ENCODE measurements at places on chromosomes 2 and 18.

GRCh38 chr2:203826704-203827103, 40.9 kb upstream of the CTLA4 start:
- no peak for DNase-seq

GRCh38 chr2:43408407-43409160, 182.2 kb upstream of the ZFP36L2 start:
- DNase-seq, result no peak

DNA sequence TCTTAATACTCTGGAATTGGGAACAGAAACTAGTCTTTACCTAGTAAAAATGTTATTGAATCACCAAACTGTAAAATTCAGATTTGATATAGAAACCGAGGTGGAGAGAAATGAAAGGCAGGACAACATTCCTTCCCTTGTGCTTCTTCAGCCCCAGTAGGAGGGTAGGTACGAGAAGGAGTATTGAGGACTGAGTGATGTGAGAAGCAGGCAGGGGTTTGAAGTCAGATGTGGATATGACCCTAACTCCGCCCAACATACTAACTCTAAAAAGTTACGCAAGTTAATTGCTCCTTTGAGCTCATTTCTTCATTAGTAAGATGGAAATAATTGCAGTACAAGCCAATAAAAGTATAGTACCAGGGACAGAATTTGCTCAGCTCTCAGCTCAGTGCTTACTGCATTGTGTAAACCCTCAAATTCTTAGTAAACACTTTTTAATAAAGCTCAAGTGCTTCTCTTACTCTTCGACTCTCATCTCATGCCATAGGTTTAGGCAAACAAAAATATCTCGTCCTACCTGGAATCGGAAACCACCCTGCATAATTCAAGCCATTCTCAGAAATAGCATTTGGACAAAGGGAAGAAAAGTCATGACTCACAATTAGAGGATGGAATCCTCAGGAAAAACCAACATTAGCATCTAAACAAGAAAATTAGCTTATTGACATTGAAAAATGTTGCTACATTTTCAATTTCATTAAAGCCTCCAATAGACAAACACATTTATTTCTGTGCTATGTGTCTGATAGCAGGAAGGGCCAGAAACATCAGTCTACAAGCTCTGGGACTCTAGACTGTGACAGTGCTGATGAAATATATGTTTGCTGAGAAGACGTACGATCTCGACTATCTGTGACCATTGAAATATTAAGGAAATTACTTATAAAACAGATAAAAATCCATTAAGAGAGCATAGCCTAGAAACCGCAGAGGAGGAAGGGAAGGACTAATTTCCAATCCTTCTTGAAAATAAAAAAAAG, 161.3 kb downstream of the HNMT start:
- DNase-seq, result no peak

- DNase-seq, result no peak
These were observed 783.6 kb upstream of the ZEB2 start for GRCh38 chr2:145303536-145303935.

DNA sequence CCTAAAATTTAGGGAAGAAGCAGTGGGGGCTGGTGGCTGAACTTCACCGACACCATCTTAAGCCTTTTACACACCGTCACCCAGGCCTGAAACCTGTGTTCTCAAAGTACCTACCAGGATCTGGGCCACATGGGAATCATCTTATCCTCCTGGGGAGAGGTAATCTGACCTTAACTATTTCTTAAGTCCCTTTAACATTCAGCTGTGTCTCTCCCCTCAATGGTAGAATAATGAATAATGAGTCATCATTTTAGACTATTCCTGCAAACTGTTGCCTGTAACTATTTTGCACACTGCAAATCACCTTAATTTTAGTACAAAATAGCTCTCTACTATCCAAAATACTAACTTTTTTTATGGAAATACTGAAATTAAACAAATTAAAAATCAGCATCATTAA, 149.4 kb upstream of the KLF7 start:
- no peak for DNase-seq

DNA sequence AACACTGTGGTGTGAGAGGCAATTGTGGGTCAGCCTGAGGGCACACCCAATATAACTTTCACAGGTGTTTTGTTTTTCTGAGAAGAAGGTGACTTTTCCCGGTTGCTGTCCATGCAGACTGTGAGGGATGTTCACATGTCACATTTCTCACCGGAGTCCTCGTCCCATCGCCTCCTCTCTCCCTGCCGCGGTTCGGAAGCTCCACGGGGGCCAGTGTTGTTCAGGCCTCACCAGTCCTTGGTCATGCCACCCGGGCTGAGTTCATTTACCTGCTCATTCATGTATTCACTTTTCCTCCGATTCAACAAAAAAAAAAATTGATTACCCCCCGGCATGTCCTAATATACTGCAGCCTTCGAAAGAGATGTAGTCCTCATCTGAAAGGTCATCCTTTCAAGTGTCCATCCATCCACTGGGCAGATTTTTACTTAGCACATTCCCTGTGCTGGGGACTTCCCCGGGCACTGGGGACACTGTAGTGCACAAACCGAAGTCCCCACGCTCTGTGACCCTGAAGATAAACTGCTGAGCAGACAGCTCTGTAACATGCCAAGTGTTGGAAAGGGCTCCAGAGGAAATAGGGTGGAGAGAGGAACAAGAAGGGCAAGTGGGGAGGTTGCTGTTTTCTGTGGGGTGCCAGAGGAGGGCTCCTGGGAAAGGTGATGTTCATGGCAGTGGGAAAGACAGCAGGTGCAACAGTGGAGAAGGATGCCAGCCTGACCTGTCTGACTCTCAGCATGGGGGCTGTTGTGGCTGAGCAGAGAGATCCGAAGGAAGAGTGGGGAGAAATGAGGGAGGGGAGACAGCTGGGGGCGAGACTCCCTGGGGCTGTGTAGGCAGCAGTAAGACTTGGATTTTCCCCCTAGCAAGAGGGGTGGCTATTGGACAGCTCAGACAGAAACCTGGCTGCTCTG, 22.4 kb downstream of the LRRFIP1 start:
- DNase-seq, result no peak

GRCh38 chr2:31739161-31739560, 158.4 kb upstream of the SRD5A2 start:
- no peak for DNase-seq

GRCh38 chr18:49656073-49656692, 94.3 kb downstream of the LIPG start:
- no peak for DNase-seq

DNA sequence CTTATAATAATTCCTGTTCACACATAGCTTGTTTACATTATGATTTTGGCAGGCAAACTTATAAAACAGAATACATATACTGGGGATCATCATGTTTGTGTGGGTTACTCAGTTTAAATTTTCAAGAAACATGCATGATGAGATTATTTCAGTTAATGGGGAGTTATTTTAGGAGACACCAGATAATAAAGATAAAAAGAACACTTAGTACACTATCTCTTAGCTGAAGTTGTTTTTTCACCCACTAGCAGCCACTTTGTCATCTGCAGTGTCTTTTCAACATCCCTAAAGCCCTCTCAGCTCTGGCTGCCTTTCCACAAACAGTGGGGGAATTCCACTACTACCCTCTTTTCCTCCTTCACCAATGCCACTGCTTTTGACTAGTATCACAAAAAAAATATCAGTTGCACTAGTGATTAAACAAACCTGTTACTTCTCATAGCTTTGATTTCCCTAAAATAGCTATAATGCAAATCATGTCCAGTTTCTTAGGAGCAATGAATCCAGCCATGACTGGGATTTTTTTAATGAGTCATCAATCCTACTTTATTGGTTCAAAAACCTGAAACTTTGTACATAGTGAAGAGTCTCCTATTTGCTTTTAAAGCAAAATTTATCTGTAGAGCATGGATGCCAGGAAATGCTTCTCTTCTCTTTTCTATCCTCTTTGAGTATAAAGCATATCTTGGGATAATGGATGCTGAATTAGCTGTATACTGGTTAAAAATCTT, 156.7 kb upstream of the TFPI start:
- DNase-seq, result no peak

- DNase-seq, result no peak
These were observed 40.3 kb downstream of the CRIM1 start for GRCh38 chr2:36395866-36396265.

DNA sequence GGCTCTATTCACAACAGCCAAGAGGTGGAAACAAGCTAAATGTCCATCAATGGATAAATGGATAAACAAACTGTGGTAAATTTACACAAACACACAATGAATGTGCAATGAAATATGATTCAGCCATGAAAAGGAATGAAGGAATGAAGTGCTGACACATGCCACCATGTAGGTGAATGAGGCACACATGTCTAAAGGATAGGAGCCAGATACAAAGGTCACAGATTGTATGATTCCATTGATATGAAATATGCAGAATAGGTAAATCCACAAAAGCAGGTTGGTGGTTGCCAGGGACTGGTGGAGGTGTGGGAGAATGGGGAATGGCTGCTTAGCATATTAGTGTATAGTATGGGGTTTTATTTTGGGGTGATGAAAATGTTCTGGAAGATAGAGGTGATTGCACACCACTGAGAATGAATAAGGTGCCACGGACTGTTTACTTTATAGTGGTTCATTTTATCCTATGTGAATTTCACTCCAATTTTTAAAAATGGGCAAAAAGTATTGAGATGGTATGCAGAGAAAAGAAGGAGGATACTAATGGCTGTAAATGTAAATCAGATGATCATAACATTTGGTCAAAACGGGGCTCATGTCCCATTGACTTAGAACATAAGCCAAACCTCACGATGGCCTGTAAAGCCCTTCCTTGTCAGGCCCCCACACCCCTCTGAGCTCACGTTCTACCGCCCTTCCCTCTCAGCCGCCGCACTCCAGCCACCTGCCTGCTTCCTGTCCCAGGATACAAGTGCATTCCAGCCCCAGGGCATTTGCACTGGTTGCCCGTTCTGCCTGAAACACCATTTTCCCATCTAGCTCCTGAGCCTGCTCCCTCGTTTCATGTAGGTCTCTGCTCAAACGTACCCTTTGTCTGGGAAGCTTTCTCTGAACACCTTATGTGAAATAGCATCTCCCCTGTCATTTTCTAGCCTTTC, 165.5 kb downstream of the DDX1 start:
- DNase-seq, result no peak

DNA sequence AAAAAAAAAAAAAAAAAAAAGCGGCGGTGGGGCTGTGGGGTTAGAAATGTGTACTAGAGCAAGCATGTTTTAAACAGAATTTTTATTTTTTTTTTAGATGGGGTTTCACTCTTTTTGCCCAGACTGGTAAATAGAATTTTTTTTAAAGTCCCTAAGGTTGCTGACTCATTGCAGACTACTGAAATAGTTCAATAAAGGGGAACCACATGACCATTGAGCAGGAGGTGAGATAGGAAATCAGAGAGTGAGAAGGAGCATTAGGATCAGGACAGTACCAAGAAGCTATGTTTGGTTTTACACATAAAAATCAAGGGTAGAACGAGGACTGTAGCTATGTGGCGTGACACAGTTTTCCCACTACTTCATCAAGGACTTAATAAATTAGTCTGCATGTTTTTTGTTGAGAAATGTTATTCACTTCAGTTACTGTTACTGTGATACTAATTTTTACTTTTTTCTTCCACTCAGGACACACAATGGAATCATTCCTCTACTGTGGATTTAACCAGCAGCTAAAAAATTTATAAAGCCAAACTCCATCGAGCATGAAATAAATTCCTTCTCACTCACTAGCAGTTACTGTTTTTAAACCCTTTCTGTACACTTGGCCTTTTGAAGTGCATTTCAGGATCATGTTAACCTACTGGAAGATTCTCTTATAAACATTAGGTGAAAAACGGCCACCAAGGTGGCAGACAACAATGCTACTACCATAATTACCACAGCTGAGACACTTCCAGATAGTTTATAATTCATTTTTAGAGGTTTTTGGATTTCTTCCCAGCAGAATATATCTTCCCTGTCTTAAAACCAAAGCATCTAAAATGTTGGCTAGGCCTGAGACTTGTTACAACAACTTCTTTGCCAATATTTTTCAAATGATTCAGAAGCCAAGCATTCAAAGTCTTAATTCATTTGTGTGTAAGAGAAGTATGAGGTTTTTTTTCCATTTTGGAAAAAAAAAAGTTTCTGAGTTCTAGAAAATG, 33.2 kb downstream of the LAMA1 start:
- DNase-seq, result peak; percentile 72

- no peak for DNase-seq
These were observed 46.1 kb upstream of the SH3BP4 start for GRCh38 chr2:234905547-234906265.

GRCh38 chr2:24452502-24452885, 38.6 kb upstream of the NCOA1 start:
- no peak for DNase-seq

GRCh38 chr2:200743042-200743676, 68.6 kb upstream of the BZW1 start:
- DNase-seq, result no peak

GRCh38 chr18:8730080-8730827, 24.9 kb downstream of the MTCL1 start:
- DNase-seq, result no peak

GRCh38 chr2:72349016-72349415, 201.4 kb upstream of the CYP26B1 start:
- DNase-seq, result no peak

GRCh38 chr2:207484444-207485391, 45.0 kb upstream of the CREB1 start:
- DNase-seq, result no peak

DNA sequence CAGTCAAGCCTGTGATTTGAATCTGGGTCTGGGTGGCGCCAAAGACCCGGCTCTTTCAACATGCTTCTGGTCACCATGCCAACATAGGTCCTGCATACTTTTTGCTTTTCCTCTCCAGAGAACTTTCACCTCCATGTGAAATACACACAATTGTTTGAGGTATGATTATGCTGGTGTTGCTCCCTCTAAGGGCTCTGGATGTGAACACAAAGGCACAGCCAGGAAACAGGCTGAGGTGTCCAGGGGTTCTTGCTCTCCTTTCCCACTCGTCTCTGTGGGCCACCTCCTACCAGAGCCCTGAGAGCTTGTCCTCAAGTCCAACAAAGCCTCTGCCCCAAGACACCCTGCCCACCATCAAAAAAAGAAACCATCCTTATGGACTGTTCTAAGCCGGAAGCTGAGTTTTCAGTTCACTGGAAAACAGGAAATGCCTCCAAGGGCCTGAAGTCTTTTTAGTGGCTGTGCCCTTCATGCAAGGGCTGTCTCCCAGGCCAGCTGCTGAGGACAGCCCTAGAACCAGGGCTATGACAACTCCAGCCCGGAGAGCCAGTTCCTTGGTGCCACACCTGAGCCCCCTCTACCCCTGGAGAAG, 100.2 kb upstream of the EPAS1 start:
- DNase-seq, result no peak

- no peak for DNase-seq
These were observed 214.7 kb downstream of the CYP26B1 start for GRCh38 chr2:71932780-71933466.

GRCh38 chr2:126909366-126909765, 10.7 kb downstream of the TEX51 start:
- no peak for DNase-seq
